ENCODE measurements at places on chromosomes 4 and X.

GRCh38 chr4:140944572-140944971 is 188.4 kb upstream of the TBC1D9 start:
- no peak for DNase-seq

GRCh38 chrX:133609166-133609565 is 193.9 kb upstream of the GPC4 start:
- no peak for DNase-seq

- no peak for DNase-seq
Measured at GRCh38 chr4:45638641-45639040, 485.2 kb downstream of the GABRG1 start.

DNA sequence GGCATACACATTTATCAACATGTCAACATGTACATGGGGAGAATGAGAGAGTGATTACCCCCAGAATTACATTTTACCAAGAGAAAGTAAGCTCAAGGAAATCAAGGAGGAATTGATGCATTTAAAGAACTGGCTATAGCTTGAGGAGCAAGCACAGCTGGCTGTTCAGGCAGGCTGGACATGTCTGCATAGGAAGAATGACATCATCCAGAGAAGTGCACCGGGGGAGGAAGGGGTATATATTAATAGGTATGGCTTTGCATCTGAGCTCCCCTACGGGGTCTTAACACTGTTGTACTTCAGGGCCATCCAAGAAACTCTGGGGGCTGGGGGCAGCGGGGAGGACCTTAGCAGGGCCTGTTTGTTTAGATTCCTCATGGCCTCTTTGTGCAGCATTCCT is 222.4 kb upstream of the VCX start:
- DNase-seq: no peak

- no peak for DNase-seq
Measured at GRCh38 chr4:108619372-108620100, 840 bp upstream of the RPL34 start.

DNA sequence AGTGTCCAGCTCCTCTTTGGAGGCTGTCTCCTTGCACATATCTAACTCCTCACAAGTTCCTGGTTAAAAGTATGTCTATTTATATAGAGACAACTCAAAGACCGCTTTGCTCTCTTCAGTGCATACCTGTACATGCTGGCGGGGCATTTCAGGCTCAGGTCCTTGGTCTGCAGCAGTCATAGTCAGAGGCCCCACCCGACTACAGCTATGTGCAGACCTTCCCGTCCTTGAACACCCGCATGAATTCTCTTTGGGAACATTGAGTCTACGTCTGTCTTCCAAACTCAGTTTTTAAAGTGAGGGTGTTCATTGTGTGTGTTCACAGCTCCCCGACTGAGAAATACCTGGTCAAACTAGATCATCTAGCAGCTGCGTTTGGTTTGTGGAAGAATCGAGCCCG is 4.2 kb downstream of the BCOR start:
- no peak for DNase-seq

DNA sequence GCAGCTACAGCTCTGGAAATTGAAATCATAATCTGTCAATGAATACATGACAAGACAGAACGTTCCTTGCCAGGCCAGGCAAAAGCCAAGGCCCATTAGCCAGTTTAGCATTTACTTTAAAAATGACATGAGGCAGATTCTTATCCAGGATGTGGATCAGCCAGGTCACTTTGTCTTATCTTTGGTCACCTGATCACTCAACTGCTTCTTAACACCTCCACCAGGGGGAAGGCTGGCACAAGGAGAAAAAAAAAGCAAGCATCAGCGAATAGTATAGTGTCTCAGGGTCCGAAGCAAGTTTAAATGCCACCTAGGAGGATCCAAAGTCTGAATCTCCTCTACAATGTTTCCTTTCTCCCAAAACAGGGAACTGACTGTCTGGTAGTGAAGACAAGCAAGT is 18.8 kb downstream of the ATP1B4 start:
- DNase-seq: peak; percentile 0

GRCh38 chr4:182764137-182764536 is 153.0 kb downstream of the DCTD start:
- DNase-seq: no peak

GRCh38 chr4:155179216-155179615 is 29.2 kb upstream of the NPY2R start:
- DNase-seq: no peak

DNA sequence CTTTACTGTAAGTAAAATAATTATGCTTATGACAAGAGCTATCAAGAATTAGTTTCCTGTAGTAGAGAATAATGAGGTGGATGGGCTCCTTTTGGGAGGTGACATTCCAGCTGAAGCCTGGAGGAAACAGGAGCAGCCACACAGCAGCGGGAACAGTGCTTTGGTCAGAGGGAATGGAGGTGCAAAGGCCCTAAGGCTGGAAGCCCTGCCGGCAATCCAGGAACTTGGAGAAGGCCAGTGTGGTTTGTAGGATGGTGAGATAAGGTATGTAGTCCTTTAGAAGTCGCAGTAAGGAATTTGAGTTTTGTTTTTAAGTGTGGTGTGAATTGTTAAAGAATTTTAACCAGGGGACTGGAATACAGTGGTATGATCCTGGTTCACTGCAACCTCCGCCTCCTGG is 8.1 kb downstream of the TMEM131L start:
- no peak for DNase-seq

DNA sequence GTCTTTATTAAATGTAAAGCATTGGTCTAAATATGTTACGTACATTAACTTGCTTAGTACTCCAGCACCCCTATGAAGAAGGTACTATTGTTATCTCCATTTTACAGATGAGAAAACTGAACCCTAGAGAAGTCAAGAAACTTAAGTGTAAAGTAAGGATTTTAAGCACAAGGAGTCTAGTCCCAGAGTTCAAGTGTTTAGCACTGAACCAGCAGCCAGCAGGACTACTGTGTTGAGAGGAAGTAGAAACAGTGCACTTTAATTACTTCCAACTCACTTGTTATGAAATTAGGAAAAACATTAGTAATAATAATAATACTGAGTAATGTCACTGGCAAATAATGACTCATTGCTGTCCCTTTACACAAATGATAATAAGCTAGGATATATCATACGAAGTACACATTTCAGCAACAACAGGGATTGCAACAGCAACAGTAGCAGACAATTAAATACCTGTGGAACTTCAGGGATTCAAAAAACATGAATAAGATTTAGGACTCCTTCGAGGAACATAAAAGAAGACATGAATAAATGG is 548.1 kb upstream of the HS3ST1 start:
- DNase-seq: no peak

- no peak for DNase-seq
Measured at GRCh38 chr4:119130365-119131065, 5.1 kb upstream of the MYOZ2 start.

- no peak for DNase-seq
Measured at GRCh38 chr4:3007724-3008123, 44.4 kb downstream of the GRK4 start.

- no peak for DNase-seq
Measured at GRCh38 chr4:15794426-15794825, 16.3 kb downstream of the CD38 start.

DNA sequence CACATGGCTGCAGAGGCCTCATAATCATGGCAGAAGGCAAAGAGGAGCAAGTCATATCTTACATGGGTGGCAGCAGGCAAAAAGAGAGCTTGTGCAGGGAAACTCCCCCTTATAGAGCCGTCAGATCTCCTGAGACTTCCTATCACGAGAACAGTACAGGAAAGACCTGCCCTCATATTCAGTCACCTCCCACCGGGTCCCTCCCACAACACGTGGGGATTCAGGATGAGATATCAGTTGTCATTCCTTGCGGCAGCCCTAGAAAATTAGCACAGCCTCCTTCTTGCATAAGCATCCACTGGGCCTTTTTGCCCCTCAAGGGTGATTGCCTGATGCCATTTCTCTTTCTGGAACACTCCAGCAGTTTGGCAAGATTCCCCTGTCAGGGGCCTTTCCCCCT is 61.7 kb upstream of the STX18 start:
- no peak for DNase-seq

DNA sequence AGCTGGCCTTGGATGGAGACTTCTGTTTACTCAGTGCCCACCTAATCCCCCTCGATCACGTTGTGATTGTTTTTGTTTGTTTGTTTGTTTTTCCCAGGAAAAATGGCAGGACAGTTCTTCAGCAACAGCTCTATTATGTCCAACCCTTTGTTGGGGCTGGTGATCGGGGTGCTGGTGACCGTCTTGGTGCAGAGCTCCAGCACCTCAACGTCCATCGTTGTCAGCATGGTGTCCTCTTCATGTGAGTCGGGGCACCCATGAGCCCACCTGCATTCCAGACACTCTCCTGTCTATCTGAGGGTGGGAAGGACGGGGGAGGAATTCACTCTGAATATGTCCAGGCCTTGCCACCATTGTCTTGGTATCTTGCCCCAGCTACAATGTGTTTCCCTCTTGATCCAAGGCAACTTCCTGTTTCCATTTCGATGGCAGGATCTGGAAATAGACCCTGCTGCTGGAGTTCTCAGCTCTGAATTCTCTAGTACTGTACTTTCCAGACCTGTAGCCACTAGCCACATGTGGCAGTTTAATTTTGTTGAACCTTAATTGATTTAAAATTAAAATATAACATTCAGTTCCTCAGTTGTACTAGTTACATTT is 10.5 kb downstream of the SLC34A2 start:
- DNase-seq: no peak

DNA sequence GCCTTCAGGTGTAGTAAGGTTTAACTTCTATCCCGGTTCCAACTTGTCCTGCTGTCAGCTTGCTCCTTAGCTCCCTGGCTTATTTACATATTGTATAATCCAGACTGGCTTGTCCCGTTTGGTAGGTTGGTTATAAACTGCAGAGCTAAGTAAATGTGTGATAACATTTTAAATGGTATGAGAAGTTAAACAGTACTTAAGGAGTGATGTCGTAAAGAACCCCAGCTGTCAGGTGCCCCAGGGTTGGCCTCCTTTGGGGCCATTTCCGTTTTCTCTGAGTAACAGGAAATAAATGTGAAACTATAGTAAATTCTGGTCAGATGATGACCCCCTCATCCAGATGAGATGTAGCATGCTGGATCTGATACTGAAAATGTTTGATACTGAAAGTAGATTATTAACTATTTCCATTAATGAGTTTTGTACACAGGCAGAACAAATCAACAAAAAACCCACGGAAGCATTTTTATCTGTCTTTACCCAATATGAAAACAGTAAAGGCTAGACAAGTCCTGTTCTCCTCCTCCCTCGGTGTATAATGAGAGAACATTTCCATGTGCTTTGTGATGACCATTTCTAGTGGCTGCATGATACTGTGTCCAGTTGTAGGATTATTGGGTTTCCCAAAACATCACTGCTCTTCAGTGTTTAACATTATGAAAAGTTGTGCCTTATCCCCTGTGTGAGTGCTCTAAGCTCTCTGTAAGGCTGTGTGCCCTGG is 22.4 kb downstream of the GAB1 start:
- DNase-seq: no peak

- DNase-seq: no peak
Measured at GRCh38 chr4:128228845-128229795, 58.5 kb downstream of the PGRMC2 start.

GRCh38 chrX:43436517-43436916 is 219.6 kb upstream of the MAOA start:
- DNase-seq: no peak

All from NCI-H2107 (cell line).